ENCODE measurements at places on chromosomes 2 and 18.

DNA sequence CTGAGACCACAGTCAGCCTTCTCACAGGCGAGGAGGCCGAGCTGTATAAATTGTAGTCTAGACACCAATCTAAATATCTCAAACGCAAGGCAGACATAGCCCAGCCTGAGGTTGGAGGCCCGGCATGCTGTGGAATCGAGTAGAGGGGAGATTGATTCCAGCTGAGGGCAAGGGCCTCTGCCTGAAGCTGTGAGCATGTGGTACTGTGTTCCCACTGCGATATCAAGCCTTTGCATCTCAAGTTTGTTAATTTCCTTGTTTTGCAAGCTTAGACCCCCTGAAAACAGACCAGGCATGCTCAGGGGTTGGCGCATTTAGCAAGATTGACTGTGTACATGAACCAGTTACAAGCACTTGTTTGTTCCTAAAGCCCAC, 65.1 kb upstream of the FOSL2 start:
- DNase-seq: no peak

DNA sequence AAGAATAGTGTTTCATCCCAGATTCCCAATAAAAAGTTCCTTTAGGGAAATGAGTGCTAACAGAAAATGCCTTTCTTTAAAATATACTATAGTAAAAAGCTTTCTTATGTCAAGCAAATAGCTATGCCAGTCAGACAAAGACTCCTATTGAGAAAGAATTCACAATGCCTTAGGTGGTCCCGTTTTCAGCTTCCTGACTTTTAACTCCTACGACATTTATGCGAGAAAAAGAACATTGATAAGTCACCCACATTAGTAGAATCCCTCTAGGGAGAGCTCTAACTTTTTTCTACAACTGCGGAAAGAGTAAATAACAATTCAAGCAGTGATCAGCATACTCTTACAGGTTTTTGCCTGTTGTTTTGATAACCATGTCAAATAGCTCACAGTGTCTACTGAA, 750.8 kb upstream of the ACVR2A start:
- no peak for DNase-seq

DNA sequence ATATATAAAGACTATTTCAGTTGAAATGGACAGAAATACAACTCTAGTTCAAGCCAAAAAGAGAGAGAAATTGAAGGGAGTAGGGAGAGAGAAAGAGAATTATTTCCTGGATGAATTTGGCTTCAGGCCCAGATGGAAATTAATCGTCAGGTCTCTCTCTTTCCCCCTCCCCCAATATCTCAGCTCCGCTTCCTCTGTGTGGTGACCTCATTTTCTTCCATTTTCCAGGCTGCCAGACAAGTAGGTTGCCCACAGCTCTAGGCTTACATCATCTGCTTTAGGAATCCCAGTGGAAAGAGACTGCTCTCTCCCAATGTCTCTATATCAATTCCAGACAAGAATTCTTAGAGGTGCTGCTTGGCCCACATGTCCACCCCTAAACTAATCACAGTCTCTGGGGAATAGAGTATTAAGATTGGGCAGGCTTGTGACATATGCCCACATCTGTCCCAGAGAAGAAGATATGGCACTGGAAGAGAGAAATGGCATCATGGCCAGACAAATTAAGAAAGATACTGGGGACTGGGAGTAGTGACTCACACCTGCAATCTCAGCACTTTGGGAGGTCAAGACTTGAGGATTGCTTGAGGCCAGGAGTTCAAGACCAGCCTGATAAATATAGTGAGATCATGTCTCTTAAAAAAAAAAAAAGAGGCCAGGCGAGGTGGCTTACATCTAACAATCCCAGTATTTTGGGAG, 37.2 kb upstream of the CFAP36 start:
- DNase-seq: peak; percentile 56

- peak; percentile 83 for DNase-seq
These were observed 28.0 kb downstream of the KCNK3 start for GRCh38 chr2:26720322-26721114.

DNA sequence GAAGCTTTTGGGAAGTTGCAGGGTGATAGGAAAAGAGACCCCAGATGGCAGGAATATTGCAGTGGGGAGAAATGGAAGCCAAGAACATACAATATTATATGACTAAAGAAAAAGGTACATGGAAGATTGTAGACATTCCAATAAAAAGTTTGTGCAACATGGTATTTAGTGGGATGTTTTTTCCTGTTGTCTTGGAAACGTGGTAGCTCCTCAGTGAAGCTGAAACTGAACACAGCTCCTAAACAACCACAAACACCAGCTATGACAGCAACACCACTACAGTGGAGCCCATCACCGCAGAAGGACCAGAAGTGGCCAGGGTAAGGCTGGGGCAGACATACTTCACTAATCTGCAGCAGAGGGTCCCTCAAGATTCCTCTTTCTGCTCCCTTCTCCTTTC, 246.8 kb downstream of the CDH20 start:
- DNase-seq: peak; percentile 34

DNA sequence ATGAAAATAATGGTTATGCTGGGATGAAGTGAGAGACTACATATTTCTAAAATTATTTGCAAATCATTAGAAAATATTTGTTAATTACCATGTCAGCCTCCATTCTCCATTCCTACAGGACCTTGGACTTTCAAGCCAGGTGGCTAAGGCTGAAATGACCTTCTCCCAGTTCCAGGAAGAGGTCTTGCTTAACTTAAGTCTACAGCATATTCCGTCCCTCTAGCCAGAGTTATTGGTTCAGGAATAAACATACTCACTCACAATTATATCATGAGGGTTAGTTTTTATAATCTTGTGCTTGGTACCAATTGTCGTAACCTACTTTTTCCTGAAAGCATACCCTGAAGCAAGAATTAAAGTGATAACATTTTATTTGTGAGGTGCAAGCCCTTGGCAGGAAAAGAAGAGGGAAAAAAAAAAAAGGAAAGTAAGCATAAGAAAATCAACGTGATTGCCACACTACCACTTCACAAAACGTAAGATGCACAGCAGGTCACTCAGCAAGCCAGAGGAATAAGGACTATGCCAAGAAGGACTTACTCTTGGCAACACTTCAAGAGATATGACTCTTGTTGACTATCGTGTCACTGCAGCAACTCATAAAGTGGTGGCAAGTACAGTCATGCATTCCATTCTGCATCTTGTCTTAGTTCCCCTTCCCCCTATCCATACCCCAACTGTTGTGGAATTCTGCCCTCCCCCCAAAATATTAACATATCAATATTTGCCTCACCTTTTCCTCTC, 479.1 kb downstream of the MBD2 start:
- no peak for DNase-seq

GRCh38 chr2:32484937-32485336, 128.1 kb downstream of the BIRC6 start:
- DNase-seq: no peak

DNA sequence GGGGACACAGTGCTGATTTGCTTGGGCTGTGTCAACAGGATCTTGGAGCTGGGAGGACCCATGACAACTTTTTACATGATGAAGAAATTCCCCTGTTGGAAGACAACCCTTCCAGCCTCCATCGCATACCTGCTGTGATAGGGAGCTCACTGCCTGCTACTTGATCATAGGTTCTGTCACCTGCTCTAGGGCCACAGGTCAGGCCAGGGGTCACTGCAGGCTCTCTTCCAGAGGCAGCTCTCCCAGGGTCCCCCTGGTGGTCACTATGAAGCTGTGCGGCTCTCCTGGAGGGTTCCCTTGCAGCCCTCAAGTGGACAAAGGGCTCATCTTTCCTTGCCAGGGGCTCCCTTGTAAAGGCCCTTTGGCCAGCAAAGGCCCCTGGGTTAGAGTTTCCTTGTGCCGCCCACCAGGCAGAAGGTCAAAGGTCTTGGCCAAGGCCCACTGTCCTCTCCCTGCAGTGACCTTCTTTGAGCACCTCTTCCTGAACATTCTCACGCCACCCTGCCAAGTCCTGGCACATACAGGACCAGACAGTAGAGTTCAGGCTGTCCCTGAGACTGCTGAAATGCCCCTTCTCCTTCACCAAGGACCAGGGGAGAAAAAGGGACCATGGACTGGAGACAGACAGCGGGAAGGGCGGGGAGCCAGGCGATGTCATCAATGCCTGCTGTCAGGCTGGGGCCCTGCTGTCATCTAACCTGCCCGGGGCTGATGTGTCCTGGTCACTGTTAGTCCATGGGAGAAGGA, 345.1 kb downstream of the DYSF start:
- peak; percentile 32 for DNase-seq

GRCh38 chr2:46010925-46011490, 286.2 kb upstream of the EPAS1 start:
- no peak for DNase-seq

DNA sequence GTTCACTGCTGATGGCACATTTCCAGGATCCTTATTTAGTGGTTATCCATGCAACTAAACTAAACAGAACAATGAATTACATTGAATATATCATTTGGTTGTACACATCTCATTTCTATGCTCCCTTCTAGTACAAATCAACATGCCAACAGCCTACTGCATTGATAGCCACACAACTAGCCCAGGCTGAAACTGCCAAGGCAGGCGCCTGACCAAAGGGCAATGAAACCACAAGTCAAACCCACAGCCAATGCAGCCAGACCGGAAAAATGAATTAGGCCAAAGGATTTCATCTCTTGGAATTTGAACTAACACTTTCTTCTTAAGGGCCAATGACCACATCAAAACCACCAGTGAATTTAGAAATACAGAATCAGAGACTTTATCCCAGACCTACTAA, 196.4 kb downstream of the NOL4 start:
- DNase-seq: peak; percentile 30

- no peak for DNase-seq
These were observed 194.8 kb downstream of the NDUFA10 start for GRCh38 chr2:239830121-239831000.

DNA sequence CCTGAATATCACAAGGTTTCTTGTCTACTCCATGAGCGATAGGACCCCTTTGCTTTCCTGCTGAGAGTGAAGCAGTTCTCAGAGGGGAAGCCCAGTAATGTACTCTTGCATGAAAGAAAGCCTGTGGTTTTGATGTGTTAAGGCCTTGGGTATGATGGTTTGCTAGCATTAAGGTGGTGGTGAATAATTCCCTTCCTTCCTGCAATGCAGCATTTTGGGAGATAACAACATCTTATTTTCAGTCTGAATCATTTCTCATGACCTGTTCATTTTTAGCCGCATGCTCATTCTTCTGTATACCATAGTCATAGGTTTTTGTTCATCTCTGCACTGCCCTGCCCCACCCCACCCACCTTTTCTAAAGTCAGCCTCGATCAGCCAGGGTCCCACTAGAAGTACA, 66.2 kb downstream of the HNMT start:
- no peak for DNase-seq

- peak; percentile 72 for DNase-seq
These were observed 491 bp downstream of the L3MBTL4 start for GRCh38 chr18:6414118-6414722.

GRCh38 chr18:27483276-27483675, 298.2 kb upstream of the CHST9 start:
- DNase-seq: no peak

- DNase-seq: no peak
These were observed 136.9 kb upstream of the CAB39 start for GRCh38 chr2:230575642-230576324.

DNA sequence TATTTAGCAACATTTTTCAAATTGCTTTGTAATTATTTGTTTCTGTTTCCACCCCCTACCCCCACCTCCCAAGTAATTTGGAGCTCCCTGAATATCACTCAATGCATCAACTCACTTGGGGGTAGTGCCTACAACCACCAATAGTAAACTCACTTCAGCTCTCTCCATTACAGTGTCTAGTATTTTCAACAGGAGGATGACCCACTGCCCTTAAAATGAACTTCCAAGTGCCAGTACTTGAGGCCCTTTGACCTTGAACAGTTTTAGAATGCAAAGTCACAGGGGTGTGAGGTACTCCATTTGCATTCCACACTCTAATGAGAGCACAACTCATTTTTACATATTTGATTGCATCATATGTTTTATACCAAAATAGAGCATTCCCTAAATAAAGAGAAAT, 523.0 kb downstream of the ERBB4 start:
- DNase-seq: no peak

DNA sequence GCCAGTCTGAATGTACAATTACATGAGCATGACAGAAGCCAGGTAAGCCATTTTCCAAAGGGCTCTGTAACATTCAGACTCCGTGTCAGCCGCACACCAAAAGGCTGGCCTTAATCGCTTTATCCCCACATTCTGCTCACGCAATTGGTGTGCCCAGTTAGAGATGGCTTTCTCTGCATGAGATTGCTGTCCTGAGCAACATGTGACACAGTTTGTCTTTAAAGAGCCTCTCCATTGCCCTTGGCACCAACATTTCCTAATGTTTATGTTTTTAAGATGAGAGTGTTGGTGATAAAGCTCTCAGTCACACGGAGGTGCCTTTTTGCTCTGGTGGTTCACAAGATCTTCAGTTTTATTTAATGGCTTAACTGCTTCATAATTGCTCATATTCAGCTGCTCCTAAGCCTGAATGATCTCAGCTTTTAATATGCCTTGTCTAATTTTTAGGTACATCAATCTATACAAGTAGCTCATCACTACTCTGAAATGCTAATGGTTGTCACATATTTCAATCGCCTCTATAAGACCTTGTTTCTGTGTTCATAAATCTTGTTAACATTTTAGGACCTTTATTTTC, 164.8 kb upstream of the ACVR2A start:
- DNase-seq: no peak

DNA sequence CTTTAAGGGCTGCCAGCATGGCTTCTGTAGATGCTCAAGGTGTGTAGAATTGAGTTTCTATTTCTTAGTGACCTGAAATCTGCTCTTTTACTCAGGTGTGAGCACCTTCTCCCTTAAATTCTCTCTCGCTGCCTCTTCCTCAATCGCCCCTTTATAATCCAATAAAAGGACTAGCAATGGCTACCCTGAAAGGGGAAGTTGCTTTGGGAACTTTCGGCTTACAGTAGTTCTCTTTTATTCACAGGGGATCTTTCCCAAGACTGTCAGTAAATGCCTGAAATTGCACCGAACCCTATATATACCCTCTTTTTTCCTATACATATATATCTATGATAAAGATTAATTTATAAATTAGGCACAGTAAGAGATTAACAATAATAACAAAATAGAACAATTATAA, 121.8 kb downstream of the ACTR3 start:
- DNase-seq: no peak

DNA sequence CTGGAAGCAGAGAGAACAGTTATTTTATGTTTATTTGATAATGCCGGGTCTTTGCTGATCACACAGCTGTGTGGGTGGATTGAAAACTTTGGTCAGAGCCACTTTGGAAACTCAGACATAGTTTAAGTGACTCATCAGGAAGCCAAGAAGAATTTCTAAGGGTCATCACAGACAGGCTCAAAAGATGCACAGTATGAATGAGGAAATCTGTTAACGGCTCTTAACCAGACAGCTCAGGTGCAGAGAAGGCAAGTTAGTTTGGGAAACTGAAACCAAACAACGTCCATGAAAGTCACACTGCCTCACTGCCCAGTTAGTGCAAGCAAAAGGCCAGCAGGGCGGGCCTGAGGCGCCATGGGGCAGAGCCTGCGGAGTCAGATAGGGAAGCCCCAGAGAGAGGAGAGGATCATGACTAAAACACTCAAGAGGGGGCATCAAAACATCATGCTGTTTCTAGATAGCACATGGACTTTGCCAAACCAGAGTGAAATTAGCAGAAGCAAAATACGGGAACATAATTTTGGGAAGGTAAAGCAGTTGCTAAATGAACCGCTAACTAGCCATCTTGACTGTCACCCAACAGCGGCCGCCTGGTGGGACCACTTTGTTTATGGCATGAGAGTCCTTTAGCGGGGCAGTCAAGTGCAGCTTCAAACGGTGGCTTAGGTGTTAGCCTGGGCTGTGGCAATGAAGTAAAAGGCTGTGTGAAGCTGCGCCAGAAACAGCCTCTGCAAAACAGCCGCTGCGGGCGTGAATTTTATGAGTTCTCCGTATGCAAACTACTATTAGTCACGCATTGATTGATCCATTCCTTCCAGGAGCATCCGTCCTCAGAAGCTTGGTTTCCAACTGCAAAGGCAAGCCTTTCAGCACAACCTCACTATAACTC, 101.2 kb downstream of the KCTD18 start:
- no peak for DNase-seq
